Effector memory CD4-positive, alpha-beta T cell (primary cell): ENCODE measurements at places on chromosomes 1 and 21.

- no peaks in the 10 kb centered on the region for H3K27me3 ChIP-seq
- no peaks in the 10 kb centered on the region for H3K4me1 ChIP-seq
- no peak overlapping the region for H3K27ac ChIP-seq
- no peak for DNase-seq
Measured at GRCh38 chr21:41561701-41562100, 53.7 kb upstream of the TMPRSS2 start.

GRCh38 chr1:61270761-61271411, 188.5 kb downstream of the NFIA start:
- DNase-seq: no peak
- no peaks in the 10 kb centered on the region for H3K36me3 ChIP-seq
- H3K4me3 ChIP-seq: no peak overlapping the region
- H3K27ac ChIP-seq: no peak overlapping the region

GRCh38 chr1:213507472-213508223, 456.6 kb downstream of the RPS6KC1 start:
- no peaks in the 10 kb centered on the region for H3K36me3 ChIP-seq
- H3K4me1 ChIP-seq: no peaks in the 10 kb centered on the region
- no peaks in the 10 kb centered on the region for H3K27me3 ChIP-seq
- no peak overlapping the region for H3K27ac ChIP-seq
- H3K4me3 ChIP-seq: no peak overlapping the region

- no peak overlapping the region for H3K4me3 ChIP-seq
- no peaks in the 10 kb centered on the region for H3K36me3 ChIP-seq
- peaks cover 18% of the 10 kb centered on the region for H3K4me1 ChIP-seq
- H3K27me3 ChIP-seq: no peaks in the 10 kb centered on the region
Measured at GRCh38 chr1:149915429-149916192, 2.0 kb downstream of the SV2A start.

- no peak overlapping the region for H3K4me3 ChIP-seq
- H3K4me1 ChIP-seq: no peaks in the 10 kb centered on the region
- no peak for DNase-seq
- no peaks in the 10 kb centered on the region for H3K36me3 ChIP-seq
Measured at GRCh38 chr1:17192394-17193221, 12.3 kb upstream of the PADI1 start.
